ENCODE measurements at places on chromosomes 11 and 22.

- DNase-seq, result no peak
These were observed 19.0 kb downstream of the MPPED2 start for GRCh38 chr11:30567120-30567519.

DNA sequence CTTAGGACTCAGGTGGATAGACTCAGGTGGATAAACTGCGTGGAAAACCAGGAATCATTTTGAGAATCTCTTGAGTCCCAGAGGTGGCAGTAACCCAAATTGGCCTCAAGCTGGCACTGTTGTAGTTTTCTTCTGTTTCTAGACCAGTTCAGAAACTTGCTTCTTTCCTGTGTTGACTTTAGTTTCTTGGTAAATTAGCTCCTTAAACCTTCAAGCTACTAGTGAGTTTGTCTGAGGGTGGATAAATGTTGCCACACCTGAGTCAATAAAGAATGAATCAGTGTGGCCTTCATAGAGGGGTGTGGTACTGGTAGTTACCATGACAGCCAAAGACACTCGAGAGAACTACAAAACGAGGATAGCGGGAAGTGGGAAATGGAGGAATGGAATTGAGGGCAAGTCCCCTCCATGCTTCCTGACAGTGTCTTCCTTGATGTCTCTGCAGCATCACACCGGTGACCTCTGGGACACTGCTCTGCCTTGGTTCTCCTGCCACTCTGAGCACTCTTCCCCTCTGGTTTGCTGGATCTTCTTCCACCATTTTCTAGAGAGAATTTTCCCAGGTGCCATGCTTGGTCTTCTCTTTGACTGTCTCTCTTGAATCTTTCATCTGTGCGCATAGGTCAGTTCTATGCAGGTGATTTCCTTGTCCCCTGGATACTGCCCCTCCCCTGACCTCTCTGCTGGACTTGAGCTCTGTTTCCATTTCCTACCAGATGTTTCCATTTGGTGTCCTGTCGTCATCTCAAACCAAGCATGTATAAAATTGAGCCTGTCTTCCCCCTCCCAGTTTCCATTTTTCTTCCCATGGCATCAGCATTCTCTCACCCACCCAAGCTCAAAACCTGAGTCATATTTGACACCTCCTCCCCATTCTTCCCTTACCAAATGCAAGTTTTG is 7.2 kb downstream of the POLD4 start:
- peak; percentile 73 for DNase-seq

DNA sequence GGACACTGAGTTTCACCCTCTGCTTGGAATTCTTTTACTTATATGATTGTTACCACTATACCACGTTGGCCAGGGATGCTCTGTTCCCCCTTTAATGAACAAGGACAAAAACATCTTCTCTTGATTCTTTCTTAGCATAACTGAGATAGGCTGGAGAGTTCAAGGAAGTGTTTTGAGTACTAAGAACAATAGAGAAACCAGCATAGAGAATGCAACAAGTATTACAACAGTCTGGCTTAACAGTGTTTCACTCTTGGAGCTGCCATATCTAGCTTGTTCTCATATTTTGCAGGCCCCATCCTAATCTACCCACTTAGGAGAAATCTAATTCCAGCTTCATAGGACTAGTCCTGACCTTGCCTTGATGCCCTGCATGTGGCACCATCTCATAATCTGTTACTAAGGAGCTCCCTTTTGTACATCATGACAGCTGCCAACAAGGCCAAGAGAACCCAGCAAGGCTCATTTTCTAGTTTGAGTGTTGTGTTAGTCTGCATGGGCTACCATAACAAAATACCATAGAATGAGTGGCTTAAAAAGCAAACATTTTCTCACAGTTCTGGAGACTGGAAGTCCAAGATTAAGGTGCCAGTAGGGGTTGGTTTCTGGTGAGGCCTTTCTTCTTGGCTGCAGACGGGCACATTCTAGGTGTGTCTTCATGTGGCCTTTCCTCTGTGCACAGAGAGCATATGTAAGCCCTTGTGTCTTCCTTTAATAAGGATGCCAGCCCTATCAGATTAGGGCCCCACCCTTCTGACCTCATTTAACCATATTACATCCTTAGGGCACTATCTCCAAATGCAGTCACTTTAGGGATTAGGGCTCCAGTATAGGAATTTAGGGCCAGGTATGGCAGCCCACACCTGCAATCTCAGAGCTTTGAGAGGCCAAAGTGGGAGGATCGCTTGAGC is 37.8 kb downstream of the PACS1 start:
- DNase-seq, result no peak

GRCh38 chr22:22022947-22023534 is 40.5 kb upstream of the TOP3B start:
- DNase-seq, result no peak

DNA sequence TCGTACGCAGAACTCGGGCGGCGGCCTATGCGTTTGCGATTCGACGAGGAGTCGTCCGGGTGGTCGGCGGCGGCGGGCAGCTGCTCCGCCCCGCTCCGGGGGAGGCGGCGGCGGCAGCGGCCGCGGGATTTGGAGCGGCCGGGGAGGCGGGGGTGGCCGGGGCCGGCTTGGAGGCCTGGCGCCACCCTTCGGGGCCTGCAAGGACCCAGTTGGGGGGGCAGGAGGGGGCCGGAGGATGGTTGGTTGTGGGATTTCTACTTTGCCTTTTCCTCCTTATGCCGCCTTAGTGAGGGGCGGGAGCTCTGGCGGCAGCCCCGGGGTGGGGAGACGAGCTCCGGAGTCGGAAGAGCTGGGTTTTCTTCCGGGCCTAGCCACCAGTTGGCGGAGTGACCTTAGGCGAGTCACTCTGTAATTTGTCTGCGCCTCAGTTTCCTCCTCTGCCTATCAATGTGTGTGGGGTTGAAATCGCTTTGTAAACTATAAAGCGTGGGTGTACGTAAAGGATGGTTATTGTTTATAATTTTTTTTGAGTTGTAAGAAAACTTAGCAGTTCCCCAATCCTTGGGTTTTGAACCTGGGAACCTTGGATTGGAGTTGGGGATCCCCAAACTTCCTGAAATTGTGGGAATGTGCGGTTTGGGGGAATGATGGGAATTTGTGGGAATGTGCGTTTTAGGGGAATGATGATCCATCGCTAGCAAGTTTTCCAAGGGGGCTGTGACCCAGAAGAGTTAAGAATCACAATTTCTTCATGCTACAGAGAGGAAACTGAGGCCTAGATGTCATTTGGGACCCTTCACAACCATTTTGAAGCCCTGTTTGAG is 679 bp downstream of the TUG1 start:
- peak; percentile 51 for DNase-seq

- DNase-seq, result no peak
These were observed 310.1 kb downstream of the CADM1 start for GRCh38 chr11:115193914-115194801.

DNA sequence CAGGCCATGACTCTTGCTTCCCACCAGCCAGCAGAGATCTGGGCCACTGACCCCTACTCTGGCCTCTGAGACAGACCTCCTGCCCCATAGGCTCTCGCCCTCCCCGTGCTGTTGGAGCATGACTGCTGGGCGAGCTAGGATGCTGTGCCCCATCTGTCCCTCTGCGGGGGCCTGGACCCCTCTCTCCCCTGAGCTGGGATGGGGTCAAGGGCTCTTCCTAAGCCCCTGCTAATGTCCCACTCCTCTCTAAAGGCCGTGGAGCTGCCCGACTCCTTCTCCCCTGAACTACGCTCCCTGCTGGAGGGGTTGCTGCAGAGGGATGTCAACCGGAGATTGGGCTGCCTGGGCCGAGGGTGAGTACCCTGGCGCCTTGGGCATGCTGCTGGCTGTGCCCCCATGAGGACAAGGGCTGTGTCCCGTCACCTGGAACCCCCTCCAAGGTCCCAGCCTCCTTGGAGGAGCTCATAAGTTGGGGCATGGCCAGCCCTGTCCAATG is 6.2 kb upstream of the ANKRD13D start:
- DNase-seq, result no peak

DNA sequence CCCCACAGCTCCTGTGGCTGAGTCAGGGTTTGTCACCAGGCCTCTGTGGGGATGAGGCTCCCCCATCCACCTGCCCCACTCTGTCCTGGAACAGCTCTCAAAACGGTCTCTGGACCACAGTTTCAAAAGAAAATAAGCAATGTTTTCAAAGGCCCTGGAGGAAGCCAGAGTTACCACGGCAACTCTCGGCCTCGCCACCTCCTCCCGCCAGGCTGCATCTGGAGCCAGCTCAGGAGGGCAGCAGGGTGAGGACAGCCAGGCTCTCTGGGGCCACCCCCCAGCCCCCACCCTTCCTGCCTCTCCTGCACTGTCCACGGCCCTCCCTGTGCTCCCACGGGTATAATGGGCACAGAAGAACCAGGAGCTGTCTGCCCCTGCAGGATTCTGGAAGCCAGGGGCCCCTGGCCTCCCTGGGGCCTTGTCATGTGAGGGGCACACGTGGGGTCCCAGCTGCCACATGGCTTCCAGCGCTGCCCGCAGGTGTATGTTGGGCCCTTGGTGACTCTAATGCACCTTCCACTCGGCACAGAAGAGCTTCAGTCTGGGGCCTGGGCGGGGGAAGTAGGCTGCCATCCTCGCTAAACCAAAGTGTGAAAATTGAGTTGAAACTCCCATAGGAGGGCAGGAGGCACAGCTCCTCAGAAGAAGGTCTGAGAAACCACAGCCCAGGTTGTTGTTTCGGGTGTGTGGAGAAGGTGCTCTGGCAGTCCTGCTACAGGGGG is 10.3 kb downstream of the CD81 start:
- peak; percentile 39 for DNase-seq

- no peak for DNase-seq
These were observed 141.0 kb downstream of the MSANTD4 start for GRCh38 chr11:105881027-105881426.

- peak; percentile 84 for DNase-seq
These were observed 10.4 kb upstream of the CDC42BPG start for GRCh38 chr11:64854534-64855502.

DNA sequence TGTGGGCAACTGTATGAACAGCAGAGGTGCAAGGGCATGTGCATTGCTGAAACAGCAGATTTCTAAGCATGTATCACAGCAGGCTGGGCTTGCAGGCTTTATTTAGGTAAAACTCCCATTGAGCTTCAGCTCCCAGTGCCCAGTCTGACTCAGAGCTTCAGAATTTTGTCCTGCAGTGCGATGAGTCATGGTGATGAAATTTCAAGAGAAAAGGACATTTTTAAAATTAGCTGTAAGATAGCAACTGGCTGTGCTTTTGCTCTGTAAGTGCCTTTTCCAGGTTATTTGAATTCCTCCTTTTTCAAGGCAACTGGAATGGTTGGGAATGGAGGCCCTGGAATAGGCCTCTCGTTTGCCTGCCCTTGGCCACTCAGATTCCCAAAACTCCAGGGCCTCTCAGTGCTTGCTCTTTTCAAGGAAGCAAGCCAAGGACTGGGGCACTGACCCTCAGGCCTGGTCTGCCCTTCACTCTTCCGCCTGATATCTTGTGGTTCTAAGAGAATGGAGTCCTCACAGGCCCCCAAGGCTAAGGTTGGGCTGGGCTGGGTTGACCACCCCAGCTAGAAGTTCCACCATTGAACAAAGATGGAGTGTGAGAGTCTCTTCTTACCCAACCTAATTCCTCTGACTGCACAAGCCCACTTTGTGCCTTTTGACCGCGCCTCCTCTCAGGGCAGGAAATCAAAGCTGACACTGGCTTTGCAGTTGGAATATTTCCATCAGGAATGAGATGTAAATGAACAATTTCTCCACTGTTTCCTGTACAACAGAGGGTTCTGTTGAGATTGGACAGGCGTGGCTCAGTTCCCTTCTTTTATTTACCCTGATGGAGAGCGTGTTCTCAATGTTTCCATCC is 59.5 kb upstream of the PRSS23 start:
- peak; percentile 92 for DNase-seq

- DNase-seq, result no peak
These were observed 5.6 kb downstream of the ZBTB16 start for GRCh38 chr11:114065094-114065493.

DNA sequence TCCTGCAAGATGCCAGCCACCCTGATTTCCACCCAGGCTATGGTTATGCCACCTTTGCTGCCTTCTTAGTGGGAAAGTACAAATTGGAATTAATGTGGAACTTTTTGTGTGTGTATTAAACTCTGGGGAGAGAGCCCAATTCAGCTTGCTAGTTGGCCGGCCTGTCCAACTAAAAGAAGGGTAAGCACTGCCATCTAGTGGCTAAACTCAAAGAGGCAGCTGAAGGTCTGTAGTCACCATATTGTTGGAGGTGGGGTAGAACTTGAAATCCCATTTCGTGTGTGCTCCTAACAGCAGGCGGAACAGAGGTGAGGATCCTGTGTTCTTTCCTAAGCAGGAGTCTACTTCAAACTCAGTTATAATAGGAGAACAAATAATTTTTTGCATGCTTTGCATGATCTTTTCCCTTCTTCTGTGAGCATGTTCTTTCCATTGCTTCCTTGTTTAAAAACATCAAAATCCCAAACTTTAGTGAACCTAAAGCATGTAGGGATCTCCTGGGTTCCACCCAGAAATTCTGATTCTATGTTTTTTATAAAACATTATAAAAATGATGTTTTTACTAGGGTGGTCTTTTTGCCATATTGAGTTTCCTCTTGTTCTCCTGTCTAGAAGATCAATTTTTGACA is 138.8 kb upstream of the SORL1-AS1 start:
- peak; percentile 65 for DNase-seq

DNA sequence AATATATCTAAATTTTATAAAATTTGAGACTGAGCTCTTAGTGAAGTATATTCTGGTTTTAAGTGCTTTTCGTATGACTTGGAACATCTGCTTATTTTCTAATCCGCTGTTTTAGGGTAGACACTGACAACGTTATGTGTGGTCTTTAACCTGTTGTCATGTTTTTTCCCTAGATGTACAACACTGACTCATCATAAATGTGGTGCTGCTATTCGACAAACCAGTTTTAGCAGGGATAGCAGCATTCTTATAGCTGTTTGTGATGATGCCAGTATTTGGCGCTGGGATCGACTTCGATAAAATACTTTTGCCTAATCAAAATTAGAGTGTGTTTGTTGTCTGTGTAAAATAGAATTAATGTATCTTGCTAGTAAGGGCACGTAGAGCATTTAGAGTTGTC is 23.8 kb upstream of the HIKESHI start:
- DNase-seq, result no peak

GRCh38 chr22:43144949-43145348 is 1.8 kb upstream of the MCAT start:
- no peak for DNase-seq

DNA sequence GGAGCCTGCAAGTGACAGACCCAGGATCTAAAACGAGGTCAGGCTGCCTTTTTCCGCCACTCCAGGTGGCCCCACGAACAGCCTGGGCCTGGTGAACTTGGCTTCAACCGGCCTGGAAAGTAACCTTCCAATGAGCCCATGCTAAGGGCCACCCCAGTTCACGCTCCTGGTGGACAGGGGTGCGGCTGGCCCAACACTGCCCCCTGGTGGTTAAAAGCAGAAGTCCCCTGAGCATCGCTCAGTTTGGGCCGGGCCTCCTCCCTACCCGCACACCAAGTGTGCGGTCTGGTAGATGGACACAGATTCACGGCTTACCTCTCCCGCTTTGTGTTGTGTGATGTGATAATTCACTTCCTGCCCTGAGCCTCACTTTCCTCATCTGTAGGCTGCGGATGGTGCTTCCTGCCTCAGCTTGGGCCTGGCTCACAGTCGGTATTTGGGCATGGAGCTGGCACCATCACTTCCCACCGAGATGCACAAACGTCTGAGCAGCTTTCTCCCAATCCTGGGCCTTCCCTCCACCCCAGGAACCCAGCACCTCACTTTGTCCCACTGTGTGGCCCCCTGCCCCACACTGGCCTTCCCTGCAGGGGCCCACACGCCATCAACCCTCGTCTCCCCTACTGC is 13.7 kb upstream of the SEC14L3 start:
- DNase-seq, result peak; percentile 21

GRCh38 chr22:41096841-41097240 is 4.4 kb downstream of the EP300 start:
- DNase-seq, result peak; percentile 22
